IPS-NIHi11 (cell line): ENCODE measurements at places on chromosomes 11 and 22.

DNA sequence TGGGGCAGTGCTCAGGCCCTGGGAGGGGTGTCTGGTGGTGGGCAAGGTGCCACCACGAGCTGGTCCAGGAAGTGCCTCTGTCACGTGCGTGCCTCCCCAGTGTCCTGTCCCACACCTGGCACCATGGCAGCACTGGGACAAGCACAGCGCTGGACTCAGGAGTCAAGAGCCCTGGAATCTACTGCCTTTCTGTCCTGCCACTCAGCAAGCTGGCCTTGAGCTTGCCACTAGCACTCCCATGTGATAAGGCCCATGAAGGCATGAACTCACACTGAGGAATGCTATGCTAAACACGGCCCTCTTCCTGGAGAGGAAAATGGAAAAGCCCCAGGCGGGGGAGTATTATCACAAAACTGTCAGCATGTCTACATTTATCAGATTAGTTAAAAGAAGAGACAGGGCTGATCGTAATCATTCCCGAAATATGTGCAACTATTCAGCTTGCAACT is 50.7 kb upstream of the SLC35C1 start:
- DNase-seq, result no peak

DNA sequence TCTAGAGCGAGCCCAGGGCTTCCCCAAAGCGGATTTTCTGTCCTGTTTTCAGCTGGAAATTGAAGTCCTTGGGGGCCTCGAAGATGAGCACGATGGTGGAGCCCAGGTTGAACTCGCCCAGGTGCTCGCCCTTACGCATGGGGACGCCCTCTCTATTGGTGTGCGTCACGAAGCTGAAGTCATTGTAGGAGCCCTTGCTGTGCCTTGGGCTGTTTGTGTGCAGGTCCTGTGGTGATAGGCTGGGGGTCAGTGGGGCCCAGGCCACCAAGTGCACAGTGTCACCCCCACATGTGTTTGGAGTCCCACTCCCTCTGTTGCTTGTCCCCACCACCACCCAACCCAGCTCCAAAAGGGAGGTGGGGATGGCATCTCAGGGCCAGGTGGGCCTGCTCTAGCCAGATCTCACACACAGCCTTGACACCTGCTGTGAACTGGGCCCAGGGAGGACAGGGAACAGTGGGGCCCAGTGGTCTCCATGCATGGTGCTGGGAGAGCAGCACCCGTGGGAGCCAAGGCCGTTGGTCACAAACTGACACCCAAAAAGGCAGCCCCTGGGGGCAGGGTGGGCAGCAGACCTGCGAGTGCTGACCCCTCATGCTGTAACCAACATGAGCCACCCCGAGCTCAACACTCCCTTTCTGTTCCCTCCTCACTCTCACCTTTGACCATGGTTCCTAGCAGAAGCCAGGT is 42.3 kb downstream of the PISD start:
- no peak for DNase-seq

GRCh38 chr11:122872046-122872445 is 10.5 kb upstream of the JHY start:
- no peak for DNase-seq

DNA sequence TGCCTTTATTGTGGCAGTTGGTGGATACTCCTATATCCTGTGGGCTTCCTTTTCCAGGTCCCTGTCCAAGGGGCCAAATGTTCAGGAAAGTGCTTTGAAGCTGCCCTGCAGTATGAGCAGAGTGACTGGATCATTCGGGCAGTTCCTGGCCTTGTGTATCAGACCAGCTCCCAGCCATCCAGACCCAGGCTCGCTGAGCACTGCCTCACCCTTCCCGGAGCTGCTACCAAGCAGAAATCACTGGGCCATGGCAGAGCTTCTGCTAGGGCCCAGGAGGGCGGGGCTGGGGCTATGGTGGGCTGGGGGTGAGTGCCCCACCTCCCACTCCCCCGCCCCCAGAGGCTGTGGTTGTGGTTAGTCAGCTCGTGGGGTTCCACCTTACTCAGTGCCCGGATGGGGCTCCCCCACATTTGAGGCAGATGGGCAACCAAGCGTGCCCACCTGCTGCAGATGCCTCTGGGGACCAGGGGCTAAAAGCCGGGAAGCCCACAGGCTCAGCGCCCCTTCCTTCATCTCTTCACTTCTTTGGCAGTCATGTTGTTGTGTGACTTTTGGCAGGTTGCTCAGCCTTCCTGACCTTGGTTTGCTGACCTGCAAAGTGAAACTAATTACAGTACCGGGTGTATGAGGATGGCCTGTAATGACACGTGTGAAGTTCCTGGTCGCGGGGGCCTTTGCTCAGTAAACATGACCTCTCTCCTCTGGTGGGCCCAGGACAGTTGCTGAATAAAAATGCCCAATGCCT is 2.1 kb upstream of the LRRC32 start:
- DNase-seq, result no peak

DNA sequence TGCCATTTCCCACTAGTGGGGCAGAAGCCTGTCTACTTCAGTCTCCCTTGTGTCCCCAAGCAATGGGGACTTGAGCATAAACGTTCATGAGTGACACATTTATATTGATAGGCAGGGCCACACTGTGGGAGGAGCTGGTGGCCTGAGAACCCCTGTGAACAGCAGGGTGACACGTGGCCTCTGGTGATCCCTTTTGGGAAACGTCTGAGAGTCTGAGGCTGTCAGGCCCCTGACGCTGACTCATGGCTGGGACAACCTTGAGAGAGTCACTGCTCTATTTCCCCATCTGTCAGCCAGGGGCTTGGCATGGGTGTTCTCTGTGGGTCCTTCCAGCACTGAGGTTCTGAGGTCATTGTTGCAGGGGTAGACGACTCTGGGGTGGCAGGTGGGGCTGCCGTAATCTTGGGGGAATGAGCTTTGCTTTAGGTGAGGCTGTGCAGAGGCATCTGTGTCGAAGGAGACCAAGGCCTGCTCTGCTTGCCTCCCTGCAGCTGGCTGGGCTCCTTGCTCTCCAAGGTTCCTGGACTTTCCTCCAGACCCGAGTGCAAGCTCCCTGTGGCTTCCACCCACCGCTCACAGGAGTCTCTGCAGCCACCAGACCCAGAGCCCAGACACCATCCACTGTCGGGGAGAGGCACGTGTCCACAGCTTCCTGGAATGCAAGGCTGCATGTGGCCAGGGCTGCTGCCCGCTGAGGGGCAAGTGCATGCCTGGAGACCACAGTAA is 54.7 kb downstream of the SMIM38 start:
- DNase-seq, result no peak

- DNase-seq, result no peak
These were observed 872 bp downstream of the TMA7B start for GRCh38 chr22:39960791-39961746.

- DNase-seq, result no peak
These were observed 37.9 kb downstream of the PIK3C2A start for GRCh38 chr11:17169876-17170275.

DNA sequence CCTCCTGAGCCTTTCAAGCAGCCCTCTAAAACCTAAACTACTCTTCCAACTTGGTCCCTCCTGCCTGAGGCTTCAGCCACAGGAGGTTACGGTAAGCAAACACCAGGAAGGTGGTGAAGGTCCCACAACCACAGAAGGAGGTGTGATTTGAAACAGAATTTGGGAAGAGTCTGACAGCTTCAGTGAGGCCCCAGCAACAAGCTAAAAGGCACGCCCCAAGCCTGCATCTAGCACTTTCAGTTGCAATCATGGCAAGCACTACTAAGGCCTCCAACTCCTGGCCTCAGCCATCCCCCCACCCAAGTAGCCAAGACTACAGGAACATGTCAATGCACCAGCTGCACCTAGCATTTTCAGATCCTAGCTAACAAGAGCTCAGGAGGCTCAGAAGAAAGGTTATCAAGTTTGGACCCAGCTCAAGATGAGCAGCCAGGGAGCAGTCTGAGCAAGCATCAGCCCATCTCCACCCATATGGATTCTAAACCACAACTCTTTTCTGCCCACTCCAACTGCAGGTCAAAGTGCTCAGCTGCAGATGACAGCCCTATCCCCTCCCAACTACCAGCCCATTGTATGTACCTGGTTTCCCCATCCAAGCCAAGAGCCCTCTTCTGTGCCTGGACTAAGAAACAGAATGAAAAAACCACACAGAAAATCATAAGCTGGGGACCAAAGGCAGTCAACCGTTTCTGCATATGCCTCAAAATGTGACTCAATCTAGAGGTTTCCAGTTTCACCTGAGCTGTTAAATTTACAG is 10.4 kb upstream of the AHNAK start:
- no peak for DNase-seq

GRCh38 chr11:127816962-127817361 is 770.4 kb downstream of the ETS1 start:
- no peak for DNase-seq

GRCh38 chr11:126432065-126432461 is 76.6 kb downstream of the ST3GAL4 start:
- no peak for DNase-seq

- DNase-seq, result no peak
These were observed 4.5 kb downstream of the SYVN1 start for GRCh38 chr11:65129649-65130441.

GRCh38 chr11:8207080-8208000 is 38.5 kb upstream of the RIC3 start:
- DNase-seq, result no peak

- DNase-seq, result peak; percentile 3
These were observed 58.4 kb downstream of the CD82 start for GRCh38 chr11:44623731-44624491.

DNA sequence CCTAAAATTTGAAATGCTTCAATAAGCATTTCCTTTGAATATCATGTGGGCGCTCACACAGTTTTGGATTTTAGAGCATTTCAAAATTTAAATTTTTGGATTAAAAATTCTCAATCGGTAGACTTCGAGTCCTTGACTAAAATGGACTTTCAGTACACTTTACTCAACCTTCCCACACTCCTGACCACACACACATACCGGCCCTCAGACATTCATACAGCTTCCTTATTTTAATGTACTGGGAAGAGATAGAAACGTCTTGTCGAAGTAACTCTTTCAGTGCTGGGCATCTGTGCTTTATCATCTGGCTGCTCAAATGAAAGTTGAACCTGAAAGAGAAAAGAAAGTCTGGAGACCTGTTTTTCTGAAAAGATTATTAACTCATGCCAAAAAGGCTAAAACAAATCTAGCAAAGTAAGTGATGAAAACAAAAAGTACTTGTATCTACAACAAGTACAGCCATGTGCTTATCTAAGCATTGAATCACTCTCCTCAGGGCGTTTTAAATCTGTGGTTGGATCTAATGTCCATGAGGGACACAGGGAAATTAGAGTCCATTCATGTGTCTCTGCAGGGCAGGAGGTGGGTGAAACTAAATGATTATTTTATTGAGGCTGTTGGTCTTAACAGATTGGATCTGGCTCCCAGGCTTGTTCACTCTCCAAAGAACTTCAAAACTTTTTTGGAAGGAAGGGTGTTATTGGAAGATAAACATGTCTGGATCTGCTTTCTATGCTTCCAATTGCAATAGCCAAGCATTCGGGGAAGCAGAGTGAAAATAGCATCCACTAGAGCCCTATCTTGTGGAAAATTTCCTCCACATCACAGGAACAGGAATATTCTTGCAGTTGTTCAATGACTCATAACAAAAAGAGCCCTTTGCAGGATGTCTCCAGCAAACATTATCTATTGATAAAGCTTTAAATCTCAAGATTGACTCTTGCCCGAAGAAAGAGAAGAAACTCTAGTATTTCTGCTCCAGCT is 47.0 kb downstream of the CARD18 start:
- DNase-seq, result no peak

- peak; percentile 41 for DNase-seq
These were observed 1.1 kb upstream of the FBXO7 start for GRCh38 chr22:32473388-32473952.

DNA sequence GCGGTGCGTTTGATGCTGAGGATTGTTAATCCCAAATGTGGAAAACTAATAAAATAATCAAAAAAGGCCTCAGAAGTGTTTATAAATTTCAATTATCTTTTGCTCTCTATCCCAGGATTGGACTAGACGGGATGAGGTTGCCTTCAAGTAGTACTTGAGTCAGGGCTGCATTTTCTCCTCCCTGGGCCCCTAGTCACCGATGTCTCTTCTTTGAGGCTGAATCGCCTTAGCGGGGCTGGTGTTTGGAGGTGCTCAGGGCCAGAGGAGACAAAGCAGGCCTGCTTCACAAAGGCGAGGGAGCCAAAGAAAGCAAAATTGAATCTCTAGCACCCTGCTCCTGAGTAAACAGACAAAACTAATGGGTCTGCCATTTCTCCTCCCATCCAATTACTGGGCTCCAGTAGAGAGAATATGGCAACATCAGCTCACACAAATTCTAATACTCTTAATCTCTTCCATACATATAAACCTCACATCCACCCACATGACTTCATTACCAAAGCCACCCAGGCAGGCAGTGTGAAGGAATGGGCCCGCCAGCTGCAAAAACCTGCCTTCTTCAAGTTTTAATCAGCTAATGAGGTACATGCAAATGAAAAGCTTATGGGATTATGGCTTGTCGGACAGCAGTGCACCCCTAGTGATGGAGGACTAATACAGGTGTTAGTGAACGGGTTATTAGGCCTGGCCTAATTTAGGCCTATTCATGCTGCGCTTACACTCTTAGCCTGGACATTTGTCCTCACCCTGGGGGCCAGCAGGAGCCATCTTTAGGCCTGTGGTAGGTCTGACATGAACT is 52.7 kb upstream of the HTATIP2 start:
- DNase-seq, result no peak

DNA sequence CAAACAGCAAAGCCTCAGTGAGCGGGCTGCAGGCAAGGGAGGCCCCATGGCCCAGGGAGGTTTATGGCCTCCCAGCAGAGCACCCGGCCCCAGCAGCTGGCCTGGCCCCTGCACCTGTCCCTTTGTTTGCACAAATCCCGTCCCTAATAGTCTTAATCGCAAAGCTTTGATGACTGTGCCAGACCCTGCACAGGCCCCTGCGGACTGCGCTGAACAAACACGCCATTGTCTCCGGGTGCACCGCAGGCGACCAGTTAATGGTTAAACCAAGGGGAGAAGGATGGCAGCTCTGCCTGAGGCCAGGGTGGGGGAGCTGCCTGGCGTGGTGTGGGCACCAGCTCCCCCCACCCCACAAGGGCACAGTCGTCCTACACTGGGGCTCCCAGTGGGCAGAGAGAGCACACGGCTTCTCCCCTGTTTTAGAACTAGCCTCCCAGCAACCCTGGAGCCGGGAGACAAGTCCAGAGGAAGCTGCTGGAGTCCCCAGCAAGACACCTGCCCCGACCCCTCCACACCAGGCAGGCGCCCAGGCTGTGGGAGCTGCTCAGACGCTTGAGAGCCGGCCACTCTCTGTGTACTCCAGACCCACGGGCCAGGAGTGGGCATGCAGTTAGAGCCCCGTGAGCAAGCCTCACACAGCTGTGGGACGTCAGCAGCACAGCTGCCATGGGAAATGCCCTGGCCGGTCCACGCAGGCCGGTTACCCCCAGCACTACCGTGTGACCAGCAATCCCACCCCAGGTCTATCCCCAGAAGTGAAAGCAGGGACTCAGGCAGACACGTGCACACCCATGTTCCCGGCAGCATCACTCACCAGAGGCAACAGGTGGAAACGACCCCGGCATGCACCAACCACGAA is 39.7 kb upstream of the TH start:
- no peak for DNase-seq
